ENCODE measurements at places on chromosomes 3 and 15.

GRCh38 chr3:67551361-67552016 is 102.9 kb downstream of the SUCLG2 start:
- no peak for DNase-seq

- no peak for DNase-seq
These were observed 14.8 kb downstream of the UBP1 start for GRCh38 chr3:33425453-33425852.

DNA sequence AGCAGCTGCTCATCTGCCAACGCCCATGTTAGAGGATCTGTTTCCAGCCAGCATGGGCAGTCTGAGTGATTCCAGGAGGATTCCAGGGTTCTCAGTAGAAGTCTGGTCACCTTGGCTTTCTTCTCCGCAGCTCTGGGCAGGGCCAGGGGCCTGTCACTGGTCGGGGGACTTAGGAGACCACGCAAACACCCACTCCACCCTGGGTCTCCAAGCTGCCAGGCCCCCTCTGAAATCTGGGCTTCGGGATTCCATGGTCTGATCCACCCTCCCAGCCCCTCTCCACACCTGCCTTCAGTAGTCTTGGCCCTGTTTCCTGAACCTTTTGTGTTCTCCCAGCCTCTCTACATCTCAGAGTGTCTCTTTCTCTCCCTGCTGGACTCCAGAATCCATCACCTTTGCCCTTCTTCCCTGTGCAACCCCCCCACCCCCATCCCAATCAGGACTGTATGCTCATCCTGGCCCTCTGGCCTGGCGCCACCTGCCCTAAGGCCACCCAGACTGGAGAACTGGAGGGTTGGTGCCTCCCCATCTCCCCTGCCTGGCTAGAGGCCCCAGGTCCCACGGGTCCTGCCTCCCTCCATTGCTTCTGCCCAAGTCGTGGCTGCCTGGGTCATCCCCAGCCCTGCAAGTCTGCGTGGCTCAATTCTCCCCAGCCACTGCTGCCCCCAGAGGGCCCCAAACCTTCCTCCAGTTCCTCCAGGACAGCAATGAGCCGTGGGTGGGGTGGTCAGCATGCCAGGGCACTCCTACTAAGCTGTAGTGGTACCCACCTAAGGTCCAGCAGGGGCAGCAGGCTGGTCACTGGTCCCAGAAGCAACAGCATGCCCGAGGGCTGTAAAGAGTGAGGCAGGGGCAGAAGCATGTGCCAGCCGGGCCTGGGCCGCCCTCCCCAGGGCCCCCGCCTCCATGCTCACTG is 102.8 kb downstream of the TBC1D2B start:
- DNase-seq = no peak

DNA sequence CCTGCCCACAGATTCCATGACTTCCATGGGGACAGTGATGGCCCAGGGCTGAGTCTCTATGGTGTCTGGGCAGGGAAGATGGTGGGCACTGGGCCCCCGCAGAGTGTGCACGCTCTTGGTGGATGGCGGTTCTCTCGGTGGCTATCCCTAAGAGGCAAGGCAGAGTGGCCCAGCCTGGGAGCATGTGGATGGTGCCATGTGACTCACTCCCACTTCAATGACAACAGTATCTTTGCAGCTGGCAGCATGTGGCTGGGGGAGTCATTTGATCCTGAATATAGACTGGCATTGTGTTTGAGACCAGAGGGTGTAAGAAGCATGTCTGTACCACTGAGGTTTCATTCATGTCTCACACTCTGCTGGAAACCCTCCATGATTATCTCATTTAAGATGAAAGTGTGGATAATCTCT is 101.2 kb downstream of the CORO2B start:
- DNase-seq = peak; percentile 79

DNA sequence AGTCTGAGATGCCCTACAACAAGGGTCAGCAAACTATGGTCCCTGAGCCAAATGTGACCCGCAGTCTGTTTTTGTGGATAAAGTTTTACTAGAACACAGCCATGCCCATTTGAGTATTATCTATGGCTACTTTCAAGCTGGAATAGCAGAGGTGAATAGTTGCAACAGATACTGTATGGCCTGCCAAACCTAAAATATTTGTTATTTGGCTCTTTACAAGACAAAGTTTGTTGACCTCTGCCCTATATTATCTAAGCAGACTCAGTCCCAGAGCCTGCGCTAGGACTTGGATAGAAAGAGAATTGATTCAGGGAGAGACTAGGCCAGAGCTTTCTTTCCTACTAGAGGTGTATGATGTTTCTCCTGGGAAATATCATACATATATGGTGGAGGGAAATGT is 81.7 kb upstream of the NMNAT3 start:
- DNase-seq = no peak

GRCh38 chr15:98958918-98959639 is 48.5 kb downstream of the PGPEP1L start:
- no peak for DNase-seq

GRCh38 chr15:88043396-88043795 is 213.1 kb downstream of the NTRK3 start:
- no peak for DNase-seq

DNA sequence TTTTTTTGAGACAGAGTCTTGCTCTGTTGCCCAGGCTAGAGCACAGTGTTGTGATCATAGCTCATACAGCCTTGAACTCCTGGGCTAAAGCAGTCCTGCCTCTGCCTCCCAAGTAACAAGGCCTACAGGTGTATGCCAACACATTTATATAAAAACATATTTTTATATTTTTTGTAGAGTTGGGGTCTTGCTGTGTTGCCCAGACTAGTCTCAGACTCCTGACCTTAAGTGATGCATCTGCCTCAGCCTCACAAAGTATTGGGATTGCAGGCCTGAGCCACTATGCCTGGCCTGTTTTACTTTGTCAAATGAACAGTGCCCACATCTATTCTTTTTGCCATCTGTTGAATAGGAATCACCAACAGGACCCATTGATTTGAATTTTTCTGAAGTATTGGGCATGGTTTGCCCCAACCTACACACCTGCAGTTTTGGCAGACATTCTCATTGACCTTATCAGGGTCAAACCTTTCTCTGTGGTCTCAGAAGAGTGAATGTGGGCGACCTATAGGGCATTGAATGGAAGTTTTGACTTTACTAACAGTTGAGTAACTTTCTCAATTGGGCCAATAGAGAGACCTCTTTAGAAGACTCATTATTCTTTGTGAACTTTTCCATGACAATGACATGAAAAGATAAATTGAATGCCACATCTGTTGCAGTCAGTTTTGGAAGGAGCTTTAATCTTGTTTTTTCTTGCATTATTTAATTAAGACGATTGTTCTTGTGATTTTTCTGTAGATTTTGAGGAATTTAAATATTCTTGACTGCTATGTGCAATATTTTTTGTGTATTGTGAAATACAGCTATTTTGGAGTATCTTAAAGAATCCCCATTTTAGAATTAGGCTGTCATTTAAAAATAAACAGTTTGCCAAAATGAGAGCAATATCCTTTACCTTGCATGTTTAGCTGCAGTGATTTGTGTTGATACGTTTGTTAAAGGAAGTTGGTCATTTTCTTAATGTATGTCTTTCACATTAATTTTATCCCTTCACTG is 2.7 kb downstream of the IREB2 start:
- no peak for DNase-seq

DNA sequence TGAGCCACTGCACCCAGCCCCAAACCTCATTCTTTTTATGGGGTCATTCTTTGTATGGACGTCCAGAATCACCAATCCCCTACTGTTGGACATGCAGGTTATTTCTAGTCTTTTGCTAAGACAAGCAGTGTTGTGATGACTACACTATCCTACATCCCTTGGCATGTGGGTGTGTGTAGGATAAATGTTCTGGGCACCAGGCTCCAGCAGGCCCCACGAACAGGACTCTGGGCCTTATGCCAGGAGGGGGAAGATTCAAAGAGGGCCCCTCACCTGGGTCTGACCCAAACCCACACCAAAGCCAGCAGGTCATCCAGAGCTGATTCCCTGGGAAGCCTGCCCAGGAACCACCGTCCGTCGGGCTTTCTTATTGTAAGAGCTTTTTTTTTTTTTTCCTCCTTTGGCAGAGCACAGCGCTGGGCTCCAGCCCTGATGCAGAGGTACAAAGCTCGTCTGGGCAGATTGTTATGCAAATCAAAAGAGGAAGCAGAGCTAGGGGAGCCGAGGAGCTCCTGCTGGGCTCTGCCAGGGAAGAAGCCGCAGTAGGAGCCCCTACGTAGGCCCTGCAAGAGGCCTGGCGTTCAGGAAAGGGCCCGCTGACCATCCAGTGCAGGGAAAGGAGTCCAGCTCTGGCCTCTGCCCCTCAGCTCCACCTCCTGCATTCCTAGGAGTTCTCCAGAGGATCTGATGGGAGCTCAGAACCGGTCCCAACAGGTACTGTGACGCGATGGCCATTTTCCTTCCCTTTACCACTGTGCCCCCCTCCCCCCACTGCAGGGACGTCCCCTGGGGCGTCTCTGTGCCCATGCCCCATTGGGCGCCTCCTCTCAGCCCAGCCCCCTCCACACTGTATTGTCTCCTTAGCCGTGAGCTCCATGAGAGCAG is 29.0 kb upstream of the FURIN start:
- DNase-seq = no peak

- no peak for DNase-seq
These were observed 131.5 kb downstream of the SLC9A9 start for GRCh38 chr3:143716731-143717130.

GRCh38 chr3:89052386-89052785 is 55.0 kb upstream of the EPHA3 start:
- no peak for DNase-seq

DNA sequence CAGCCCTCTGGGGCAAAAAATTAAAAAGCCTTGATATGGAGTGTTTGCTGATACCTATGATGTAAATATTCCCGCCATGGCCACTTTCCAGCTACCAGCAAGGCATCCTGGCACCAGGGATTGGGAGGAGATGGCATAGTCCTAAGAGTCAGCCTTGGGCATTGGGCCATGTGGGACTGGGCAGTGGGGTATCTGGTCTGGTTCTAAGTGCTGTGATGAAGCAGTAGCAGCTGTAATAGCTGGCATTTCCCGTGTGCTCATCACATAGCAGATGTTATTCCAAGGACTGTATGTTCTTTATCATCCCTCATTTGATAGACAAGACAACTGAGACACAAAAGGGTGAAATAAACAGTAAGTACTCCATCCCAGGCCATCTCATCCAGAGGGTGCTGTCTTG is 6.9 kb upstream of the SACM1L start:
- DNase-seq = no peak

DNA sequence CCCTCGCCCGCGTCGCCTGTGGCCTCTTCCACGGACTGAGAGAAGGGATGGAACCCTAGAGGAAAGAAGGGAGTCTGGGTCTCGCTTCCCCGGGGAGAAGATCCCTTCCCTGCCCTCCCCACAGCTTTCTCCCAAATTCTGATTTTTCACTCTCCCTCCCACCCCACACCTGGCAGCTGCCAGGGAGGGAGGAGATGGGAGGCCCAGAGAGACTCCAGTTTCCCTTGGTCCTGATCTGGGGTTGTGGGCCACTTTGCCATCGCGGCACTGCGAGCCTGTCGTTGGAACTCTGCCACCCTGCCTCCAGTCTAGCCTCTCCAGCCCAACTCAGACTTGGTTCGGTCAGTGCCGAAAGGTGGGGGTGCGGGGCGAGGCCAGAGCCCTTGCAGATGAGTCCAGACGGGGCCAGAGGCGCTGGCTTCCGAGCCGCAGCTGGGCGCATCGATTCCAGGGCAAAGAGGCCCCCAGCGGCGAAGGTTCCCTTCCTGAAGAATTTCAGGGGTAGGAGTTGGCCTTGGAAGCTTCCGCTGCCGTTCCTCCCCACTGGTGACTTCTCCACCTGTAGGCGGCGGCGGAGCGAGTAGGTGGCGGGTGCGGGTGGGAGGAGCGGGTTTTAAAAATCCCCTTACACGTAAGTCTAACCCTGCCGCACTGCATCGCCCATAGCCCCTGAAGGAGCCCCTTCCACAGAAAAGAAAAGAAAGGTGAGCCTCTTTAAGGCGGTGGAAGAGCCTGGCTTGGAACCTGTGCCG is 5.2 kb downstream of the WNT5A start:
- DNase-seq = no peak

All from C1 segment of cervical spinal cord (tissue), 14 donors.